Stimulated activated CD8-positive, alpha-beta memory T cell treated with anti-CD3 and anti-CD28 coated beads, Interleukin-15, amount 100 ng/mL, for 4 hours (primary cell): ENCODE measurements at places on chromosomes 13 and 19.

- no peak for DNase-seq
Measured at GRCh38 chr13:45934283-45934682, 82.7 kb upstream of the SIAH3 start.

GRCh38 chr13:41289463-41289881 is 21.6 kb upstream of the NAA16 start:
- DNase-seq, result no peak

DNA sequence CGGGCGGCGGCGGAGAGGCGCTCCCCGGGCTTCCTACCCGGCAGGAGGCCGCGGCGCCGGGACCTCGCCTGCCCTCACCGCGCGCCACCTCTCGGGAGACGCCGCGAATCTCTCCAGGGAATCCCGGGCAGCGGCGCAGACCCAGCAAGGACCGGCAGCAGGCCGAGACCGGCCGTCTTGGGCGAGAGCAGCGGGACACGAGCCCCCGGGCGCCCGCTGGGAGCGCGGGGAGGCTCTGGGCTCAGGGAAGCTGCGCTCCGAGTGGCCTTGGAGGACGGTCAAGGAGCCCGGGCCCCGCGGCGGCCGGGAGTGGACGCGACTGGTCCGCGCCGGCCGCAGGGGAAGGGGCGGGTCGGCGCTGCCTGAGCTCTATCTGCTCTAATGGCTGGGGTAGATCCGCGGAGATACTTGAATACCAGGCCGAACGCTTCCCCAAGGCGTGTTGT is 14.7 kb downstream of the CDX2 start:
- no peak for DNase-seq

GRCh38 chr13:73984201-73984600 is 150.0 kb downstream of the KLF12 start:
- no peak for DNase-seq

DNA sequence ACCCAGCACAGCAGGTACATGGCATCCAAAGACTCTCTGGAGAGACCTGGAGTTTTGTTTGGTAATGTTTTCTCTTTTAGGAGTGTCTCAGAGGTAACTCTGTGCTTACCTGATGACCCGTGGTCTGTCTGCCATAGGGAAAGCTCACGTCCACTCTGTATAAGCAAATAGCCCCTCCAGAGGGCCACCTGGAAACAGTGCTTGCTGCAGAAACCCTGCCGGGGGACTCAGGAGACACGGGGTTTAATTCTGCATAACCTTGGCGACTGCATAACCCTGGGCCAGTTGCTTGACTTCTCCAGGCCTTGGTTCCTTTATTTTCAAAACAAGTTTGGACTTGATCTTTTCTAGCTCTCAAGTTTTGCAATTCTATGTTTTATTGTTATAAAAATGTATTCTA is 187.2 kb upstream of the SOX1 start:
- no peak for DNase-seq

GRCh38 chr13:31965361-31966066 is 66.1 kb upstream of the FRY start:
- DNase-seq, result no peak

GRCh38 chr13:45362939-45363338 is 22.0 kb upstream of the TPT1 start:
- no peak for DNase-seq

- no peak for DNase-seq
Measured at GRCh38 chr19:39070888-39071287, 13.3 kb upstream of the ACP7 start.

DNA sequence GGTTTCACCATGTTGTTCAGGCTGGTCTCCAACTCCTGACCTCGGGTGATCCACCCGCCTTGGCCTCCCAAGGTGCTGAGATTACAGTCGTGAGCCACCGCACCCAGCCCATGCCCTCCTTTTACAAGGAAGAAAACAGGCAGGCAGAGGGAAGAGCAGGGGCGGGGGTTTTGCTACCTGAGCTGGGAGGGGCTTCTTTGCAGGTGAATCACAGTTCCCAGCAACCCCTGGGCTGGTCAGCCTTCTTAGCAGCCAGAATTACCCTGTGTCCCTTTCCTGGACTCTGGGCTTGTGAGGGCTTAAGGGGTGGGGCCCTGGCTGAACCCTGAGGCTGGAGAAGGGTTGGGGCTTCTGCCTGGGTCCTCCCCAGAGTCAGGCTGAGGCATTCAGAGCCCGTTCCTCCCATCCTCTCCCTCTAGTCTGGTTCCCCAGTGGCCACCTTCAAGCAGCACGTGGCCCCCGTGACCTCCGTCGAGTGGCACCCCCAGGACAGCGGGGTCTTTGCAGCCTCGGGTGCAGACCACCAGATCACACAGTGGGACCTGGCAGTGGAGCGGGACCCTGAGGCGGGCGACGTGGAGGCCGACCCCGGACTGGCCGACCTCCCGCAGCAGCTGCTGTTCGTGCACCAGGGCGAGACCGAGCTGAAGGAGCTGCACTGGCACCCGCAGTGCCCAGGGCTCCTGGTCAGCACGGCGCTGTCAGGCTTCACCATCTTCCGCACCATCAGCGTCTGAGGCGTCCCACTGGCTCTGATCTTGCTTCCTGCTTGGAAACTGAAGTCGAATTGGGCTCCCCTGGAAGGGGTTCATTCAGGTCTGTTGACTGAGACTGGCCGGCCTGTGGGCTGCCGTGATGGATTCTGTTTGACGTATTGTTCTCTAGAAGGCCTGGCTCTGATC is 2.8 kb upstream of the KCNJ14 start:
- DNase-seq, result no peak

DNA sequence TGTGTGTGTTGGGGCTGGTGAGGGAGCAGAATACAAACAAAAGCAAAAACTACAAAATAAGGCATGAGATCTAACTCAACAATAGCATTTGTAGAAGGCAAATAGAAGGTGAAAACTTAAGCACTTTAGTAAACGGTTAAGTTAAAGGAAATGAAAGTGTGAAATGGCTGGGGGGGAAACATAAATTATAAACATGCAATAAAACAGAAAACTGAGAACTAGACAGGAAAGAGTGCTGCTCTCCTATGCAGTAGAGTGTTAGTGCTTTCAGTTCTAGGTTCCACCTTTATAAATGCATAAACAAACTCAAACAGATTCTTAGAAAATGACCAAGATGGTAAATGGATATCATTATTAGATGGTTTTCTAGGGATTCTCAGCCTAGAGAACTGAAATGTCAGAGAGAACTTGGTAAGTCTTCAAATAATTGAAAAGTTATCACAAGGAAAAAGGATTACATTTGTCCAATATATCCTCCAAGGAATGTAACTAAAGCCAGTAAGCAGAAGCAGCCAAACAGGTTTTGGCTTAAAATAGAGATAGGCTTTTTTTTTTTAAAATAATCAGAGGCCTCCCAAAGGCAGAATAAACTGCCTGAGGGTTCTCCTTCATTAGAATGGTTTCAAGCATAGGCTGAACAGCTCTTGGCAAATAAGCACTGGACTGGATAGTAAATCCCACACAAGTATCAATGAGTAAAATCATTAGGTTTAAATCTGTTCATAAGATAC is 23.3 kb downstream of the RBM26 start:
- DNase-seq, result no peak

DNA sequence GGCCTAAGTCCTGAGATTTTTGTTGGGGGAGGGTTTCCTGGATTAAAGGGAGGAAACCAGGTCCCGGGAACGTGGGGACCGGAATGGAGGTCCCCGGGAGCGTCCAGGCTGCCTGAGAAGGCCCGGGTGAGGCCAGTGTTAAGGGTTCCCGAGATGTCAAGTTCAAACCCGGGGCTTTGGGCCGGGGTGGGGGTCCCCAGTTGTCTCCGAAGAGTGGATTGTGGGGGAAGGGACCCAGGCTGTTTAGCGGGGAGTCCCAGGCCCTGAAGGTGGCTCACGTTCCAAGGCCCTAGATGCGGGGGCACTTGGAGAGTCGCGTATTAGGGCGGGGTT is 262 bp downstream of the COX7A1 start:
- DNase-seq, result no peak

GRCh38 chr13:110353339-110353977 is 46.4 kb downstream of the COL4A2 start:
- no peak for DNase-seq

DNA sequence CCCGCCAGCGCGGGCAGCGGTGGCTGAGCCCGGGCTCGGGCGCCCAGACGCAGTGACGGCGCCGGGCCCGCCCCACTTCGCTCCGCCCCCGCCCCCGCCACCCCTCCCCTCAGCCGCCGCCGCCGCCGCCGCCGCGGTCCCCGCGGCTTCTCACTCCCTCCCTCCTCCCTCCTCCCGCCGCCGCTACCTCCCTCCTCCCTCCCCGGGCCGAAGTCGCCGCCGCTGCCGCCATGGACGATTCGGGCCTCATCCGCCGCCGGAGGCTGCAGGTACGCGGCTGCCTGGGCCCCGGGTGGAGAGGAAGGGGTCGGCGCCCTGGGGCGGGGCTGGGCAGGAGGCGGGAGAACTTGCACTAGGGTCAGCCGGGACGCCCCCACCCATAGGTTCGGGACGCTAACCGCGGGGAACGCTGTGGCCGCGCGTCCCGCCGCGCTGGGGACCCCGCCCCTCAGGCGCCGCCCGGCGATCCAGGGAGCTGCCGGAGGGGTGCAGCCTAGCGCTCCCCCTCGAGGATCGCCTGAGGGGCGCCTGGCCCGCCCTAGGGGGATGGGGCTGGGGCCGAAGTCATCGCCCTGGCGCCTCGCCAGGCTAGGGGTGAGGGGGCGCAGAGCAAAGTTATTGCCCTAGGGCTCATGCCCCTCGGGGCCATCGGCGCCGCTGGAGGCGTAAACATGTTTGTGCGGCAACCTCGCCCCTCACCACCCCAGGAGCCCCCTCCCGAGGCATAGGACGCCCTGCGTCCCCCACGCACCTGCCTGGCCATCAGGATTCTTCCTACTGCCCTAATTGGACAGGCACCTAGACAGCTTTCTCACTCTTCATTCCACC is 427 bp downstream of the RTBDN start:
- DNase-seq, result peak; percentile 32

- peak; percentile 34 for DNase-seq
Measured at GRCh38 chr19:55251341-55252081, 7.3 kb downstream of the PPP6R1 start.

DNA sequence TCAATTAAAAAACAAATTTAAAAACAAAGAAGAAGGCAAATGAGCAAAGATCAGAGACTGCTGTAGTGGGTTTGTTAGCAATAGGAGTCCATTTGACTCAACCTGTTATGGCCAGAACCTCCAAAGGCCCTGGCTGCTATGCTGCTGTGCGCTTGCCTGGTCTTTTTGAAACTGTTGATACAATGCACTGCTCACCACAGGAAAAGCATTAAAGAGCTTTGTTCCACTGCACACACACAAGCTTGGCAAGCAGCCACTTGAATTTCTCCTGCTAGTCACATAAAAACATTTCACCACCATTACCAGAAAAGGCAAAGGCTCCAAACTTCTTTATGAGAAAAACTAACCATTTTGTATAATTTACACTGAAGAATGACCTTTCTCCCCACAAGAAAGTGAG is 132.2 kb downstream of the FREM2 start:
- DNase-seq, result no peak

GRCh38 chr19:29491995-29492577 is 33.7 kb upstream of the VSTM2B start:
- DNase-seq, result no peak

- DNase-seq, result no peak
Measured at GRCh38 chr19:39032063-39032918, at the start of gene FBXO27. Gene FBXO27, minus strand, starts transcription at chr19:39032549. Its CDS starts 322 bp downstream, at chr19:39032227.

DNA sequence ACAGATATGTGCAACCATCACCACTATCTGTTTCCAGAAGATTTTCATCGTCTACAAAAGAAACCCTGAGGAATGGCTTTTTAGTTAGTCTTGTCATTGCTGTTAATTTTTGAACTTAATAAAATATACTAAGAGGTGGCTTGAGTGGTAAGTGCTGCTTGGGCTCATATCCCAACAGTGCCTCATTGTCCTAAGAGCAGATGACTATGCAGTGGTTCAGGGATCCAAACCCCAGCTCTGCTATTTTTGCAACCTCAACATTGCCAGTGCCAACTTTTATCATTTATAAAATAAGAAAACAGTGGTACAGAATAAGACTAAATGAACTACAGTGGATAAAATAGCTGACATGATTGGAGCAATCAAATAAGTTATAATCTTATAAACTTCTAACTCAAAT is 123.2 kb upstream of the SLC7A1 start:
- no peak for DNase-seq

- DNase-seq, result no peak
Measured at GRCh38 chr13:30900436-30900835, 5.6 kb upstream of the MEDAG start.

DNA sequence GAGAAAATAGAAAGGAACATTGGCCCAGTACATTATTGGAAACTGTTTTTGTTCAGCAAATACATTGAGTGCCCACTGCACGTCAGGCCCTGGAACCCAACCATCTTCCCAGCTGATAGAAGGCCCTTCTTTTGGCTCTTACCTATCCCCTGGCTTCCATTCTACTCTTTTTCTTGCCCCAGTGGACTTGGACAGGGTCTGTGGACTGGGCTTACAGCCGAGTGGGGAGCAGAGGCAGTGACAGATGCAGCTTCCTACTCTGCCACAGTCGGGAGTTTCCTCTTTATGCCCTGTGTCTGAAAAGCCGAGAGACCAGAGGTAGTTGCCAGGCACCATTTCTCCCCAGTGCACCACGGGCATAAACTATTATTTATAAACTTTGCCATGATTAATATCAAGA is 70.4 kb downstream of the ARHGAP35 start:
- DNase-seq, result no peak

DNA sequence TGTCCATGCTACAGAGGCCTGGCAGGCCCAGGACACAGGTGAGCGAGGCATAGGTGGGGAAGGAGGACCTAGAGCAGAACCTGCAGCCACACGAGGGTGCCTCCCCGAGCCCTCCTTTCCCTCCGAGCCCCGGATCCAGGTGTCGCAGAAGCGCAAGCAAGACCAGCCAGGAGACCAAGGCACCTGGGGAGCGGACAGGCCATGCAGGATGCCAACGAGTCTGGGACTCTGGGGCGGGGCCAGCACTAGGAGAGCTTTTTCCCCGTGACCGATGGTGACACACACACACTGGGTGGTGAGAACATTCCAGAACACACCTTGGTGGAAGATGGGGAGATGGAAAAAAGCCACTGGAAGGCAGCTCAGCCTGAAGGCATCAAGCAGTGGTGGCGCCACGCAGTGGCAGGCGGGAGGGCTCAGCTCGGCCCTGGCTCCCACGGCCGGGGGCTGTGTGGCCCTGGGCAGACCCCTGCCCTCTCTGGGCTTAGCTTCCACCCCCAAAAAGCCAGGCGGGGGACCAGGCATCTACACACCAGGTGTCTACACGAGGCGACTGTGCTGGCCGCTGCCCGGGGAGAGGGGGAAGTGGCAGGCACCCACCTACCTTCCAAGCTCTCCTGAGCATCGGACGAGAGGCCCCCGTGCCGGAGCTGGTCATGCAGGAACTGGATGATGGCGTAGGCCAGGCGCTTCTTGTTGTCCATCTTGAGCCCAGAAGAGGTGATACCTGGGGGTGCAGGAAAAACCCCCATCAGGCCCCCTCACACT is 14.5 kb downstream of the SGTA start:
- DNase-seq, result no peak

GRCh38 chr13:45811891-45812694 is 39.5 kb downstream of the SIAH3 start:
- DNase-seq, result no peak

DNA sequence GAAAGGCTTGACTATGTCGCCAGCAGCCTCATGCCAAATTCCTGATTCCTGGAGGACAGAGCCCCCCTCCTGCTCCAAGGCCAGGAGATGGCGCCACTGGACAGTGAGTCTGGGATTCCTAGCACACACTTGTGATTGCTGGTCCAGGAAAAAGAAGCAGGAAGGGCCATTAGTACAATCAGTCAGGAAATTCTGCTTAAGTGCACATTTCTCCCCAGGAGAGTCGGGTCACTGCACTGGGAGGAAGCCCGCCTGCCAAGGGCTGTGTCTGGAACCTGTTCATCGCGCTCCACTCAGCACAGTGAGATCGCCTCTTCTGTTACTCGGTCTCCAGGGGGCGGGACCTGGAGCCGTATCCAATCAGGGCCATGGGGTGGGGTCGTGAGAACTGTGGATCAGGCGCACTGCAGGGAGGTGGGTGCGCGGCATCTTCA is 65.1 kb downstream of the ZNF823 start:
- no peak for DNase-seq
